ENCODE measurements at places on chromosomes 1 and 21. TPM values are rescaled to one million over a fixed set of nuclear protein-coding genes. Genes with fewer than 3 reads are reported as not detected.

DNA sequence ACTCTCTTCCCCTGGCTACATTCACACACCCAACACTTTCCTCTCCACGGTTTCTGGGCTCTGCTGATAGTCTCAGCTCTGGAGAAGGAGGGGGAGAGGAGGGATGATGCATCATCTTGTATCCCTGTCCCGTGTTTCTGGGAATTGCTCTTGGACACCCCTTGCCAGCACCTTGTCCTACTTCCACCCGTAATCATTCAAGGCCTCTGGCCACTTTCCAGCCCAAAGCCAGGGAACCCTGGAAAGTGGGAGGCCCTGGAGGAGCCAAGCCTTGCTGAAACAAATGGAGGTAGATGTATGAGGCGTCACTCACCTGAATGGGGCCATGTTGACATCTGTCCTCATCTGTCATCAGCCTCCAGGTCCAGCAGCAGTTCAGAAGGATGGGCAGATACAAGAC, 4.4 kb downstream of the PLEKHO1 start:
- DNase-seq, result no peak
- H3K27ac ChIP-seq, result no peak overlapping the region
- H3K36me3 ChIP-seq, result peaks cover 33% of the 10 kb centered on the region

DNA sequence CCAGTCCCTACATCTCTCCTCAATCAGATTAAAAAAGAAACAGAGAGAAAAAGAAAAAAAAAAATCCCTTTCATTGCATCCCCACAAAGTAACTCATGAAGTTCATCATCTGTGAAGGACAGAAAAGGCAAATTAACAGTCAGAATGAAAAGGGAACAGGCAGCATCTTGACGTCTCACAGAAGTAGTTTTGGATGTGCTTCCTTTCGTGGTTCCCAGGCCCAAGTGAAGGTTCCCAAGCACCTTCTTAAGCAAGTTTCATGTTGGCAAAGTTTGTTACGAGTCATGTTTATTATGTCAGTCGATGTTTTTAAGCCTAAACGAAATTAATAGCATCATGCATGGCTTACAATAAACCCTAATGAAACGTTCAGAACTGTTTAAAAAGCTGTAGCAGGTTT, 475.2 kb downstream of the SETD4 start:
- H3K4me3 ChIP-seq, result no peak overlapping the region
- peak; percentile 33 for DNase-seq
- H3K27me3 ChIP-seq, result no peaks in the 10 kb centered on the region
- H3K27ac ChIP-seq, result no peak overlapping the region
- H3K36me3 ChIP-seq, result no peaks in the 10 kb centered on the region

DNA sequence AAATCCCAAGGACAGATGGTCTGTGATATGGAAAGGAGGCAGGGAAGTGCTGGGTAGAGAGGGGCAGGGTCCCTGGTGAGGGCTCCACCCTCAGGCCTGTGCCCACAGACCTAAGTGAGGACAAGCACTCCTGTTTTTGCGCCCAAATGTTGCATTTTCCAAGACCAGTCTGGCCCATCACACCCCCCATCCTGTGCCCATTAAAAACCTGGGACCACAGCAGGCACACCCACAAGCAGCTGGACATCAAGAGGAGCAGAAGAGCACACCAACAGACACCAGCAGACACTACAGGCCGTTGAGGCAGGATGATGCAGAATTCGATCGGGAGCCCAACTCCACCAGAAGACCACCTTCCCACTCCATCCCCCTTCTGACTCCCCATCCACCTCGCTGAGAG, 72.8 kb downstream of the DMRTA2 start:
- H3K36me3 ChIP-seq, result no peaks in the 10 kb centered on the region
- no peak overlapping the region for H3K27ac ChIP-seq
- no peaks in the 10 kb centered on the region for H3K4me1 ChIP-seq
- no peaks in the 10 kb centered on the region for H3K27me3 ChIP-seq

FCRL5 gene
- total RNA-seq, result not detected

GRCh38 chr21:35223480-35224156, 174.5 kb upstream of the RUNX1 start:
- no peaks in the 10 kb centered on the region for H3K36me3 ChIP-seq
- H3K4me1 ChIP-seq, result peaks cover 4% of the 10 kb centered on the region
- no peak overlapping the region for H3K4me3 ChIP-seq

DNA sequence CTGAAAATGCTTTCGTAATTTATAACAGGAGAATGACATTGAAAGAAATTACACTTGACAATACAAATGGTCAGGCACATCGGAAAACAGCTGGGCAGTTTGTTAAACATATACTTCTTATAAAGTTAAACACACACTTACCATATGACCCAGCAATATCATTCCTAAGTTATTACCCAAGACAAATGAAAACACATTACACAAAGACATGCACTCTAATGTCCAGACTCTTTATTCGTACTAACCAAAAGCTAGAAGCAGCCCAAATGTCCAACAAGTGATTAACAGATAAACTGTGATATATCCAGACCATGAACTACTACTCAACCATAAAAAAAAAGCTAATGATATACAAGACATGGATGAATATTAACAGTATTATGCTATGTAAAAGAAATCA, 8.5 kb downstream of the AKT3 start:
- H3K4me3 ChIP-seq, result no peak overlapping the region
- H3K27me3 ChIP-seq, result no peaks in the 10 kb centered on the region
- peaks cover 11% of the 10 kb centered on the region for H3K4me1 ChIP-seq
- no peaks in the 10 kb centered on the region for H3K36me3 ChIP-seq
- peak; percentile 64 for DNase-seq

DNA sequence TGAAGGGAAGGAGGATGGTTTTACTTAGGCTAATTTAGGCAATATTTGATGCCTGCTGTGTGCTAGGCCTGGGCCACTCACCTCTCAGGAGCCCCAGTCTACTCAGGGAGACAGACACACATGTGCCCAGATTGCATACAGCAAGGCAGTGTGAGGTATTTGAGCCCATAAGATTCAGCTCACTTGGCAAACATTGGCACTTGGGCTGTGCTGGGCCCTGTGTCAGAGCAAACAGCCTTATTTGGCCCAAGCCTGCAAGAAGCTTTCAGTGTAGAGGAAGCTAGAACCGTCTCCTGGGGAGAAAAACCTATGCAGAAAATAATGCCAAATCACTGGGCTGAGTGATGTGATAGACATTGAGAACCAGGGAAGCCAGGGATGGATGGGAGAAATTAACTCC, 3.9 kb upstream of the SYNC start:
- H3K27ac ChIP-seq, result no peak overlapping the region
- no peak overlapping the region for H3K4me3 ChIP-seq
- H3K4me1 ChIP-seq, result peaks cover 17% of the 10 kb centered on the region

DNA sequence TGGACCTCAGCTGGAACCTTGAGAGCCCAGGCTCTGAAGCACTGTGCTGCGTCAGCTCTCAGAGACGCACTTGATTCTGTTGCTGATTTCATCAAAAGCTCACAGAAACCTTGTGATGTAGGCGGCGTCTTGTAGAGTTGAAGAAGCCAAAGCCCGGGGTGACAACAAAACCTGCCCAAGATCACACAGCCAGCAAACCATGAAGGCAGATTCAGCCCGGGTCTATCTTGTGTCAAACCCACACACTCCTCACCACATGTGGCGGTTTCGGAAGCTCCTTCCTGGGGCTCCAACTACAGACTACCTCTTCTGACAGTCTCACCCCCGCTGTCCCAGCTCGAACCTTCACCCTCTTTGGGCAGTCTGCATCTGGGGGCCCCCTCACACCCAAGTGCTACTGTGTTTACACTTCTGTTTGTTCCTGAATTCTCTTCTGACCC, 50.4 kb downstream of the TENT5C start:
- no peaks in the 10 kb centered on the region for H3K27me3 ChIP-seq
- H3K4me1 ChIP-seq, result no peaks in the 10 kb centered on the region
- H3K36me3 ChIP-seq, result no peaks in the 10 kb centered on the region

AMIGO1 gene
- 1.8 TPM for total RNA-seq

DNA sequence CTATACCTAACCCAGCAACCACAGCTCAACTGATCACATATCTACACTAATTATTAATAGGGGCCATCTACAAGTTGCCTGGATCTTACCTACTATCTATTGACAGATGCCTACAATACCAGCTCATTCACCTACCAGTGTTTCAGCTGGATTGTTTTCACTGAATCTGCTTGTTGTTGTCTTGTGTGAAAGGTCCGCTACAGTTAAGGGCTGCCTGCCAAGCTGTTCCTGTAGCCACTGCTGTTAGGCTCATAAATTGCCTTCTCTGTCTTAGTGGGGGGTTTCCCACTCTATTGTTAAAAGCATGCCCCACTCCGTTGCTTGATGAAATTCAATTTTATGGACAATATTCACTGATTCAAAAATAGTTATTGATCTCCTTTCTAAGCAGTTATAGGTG, 199.7 kb upstream of the TMPRSS15 start:
- no peaks in the 10 kb centered on the region for H3K4me1 ChIP-seq
- no peak overlapping the region for H3K27ac ChIP-seq
- H3K27me3 ChIP-seq, result no peaks in the 10 kb centered on the region

MATN1 gene
- total RNA-seq, result not detected

DNA sequence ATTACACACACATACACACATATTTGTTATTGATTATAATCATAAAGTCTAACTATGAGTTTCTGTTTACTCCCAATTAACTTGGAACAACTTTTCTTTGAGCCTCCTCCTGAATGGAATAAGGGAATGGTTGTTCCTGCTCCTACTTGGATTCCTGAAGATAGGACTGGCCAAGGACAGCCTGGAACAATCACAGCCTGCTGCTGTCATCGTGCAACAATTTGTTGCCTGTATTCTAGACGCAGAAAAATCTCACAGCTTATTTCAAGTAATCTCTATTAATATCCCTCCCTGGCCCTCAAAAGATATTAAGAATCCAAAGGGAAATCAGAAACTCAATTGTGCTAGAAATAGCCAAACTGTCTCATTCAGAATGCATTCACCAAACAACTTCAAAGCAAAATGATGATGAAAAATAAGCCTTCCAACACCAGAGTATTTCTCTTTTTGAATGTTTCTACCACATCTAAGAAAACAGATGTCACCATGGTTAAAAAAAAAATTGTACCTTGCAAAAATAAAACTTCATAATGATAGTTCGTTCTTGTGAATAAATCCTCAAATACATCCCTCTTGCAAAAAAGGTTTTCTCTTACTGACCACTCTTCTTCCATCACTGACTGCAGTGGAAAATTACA, 30.9 kb downstream of the RCAN1 start:
- peaks cover 8% of the 10 kb centered on the region for H3K4me1 ChIP-seq
- H3K27me3 ChIP-seq, result no peaks in the 10 kb centered on the region
- no peak overlapping the region for H3K27ac ChIP-seq
- H3K36me3 ChIP-seq, result no peaks in the 10 kb centered on the region

GRCh38 chr1:240998024-240998423, 359.0 kb downstream of the RGS7 start:
- H3K36me3 ChIP-seq, result no peaks in the 10 kb centered on the region
- no peak overlapping the region for H3K27ac ChIP-seq
- H3K4me3 ChIP-seq, result no peak overlapping the region
- no peaks in the 10 kb centered on the region for H3K4me1 ChIP-seq
- no peaks in the 10 kb centered on the region for H3K27me3 ChIP-seq

PTGER3 gene
- total RNA-seq, result 1.5 TPM
